ENCODE measurements at places on chromosomes 6 and 20. TPM values are rescaled to one million over a fixed set of nuclear protein-coding genes. Genes with fewer than 3 reads are reported as not detected.

- DNase-seq, result no peak
Measured at GRCh38 chr6:54876365-54876764, 29.8 kb downstream of the FAM83B start.

DNA sequence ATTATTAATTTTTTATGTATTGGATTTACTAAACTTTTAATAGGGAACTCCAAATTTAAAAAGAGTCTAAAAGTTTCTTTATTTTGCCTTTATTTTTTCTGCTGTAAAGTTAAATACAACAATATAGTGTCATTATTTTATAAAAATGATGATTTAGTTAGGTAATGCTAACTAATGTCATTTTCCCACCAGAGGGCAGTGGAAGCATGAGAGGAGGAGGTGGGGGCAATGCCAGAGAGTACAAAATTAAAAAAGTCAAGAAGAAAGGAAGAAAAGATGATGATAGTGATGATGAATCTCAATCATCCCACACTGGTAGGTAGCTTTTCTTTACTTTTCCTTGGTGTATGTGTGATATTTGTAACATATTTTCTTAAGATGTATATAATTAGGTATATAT lies 20.2 kb upstream of the FHL5 start:
- DNase-seq, result no peak

GRCh38 chr6:70955441-70956190 lies 1.2 kb downstream of the B3GAT2 start:
- peak; percentile 86 for DNase-seq

- no peak for DNase-seq
Measured at GRCh38 chr6:121504227-121504626, 68.8 kb downstream of the GJA1 start.

DNA sequence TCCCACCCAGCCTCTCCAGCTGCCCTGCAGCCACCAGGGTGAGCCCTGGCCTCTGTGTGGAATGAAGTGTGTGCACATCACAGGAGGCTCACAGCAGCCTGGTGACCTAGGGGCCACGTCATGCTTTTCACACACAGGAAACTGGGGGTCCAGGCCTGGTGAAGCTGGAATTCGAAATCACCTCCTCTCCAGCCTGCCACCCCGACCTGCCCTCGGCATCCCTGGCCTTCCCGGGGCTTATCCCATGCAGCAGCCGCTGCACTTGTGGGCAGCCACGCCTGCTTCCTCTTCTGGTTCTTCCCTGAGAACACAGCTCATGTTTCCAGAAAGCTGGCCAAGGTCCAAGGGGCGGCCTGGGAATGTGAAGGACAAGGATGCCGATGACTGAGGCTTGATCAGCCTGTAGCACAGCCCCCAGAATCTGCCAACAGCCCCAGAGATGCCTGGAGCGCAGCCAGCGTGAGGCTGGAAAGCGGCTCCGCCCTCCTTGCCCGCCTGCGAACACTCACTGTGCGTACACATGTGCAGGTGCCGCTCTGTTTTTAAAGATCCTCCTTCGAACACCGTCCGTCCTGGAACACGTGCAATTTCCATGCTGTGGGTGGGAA lies 4.2 kb upstream of the NTSR1 start:
- DNase-seq, result peak; percentile 55

DNA sequence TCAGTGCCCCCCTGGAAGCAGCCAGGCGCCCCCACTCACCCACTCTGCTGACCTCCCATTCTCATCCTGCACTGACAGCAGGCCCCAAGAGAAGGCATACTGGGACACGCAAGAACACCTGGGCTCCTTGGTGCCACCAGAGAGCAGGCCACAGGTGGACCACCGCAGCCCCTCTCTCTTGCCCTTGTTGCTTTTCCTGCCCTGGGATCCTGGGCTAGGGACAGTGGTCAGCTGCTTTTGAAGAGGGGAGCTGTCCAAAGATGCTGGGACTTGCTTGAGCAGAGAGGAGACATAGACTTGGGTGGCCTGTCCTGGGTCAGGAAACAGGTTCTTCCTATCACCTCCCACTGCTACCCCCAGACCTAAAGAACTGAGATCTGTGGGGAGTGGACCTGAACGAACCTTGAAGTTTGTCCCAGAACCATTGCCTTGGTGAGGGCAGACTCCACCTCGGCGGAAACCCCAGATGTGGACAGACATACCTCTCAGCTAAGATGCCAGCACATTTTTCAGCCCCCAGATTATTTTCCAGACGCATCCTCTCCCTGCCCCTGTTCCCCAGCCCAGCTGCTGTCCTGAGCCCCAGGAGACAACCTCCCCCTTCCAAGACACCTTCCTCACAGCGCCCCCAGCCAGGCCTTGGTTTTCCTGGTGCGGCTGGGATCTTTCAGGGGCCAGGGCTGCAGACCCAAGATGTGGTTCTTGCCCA lies 1.1 kb downstream of the GLP1R start:
- DNase-seq, result no peak

- no peak for DNase-seq
Measured at GRCh38 chr20:18324596-18325089, 36.3 kb downstream of the ZNF133 start.

- no peak for DNase-seq
Measured at GRCh38 chr6:82691997-82692396, 328.4 kb downstream of the TPBG start.

DNA sequence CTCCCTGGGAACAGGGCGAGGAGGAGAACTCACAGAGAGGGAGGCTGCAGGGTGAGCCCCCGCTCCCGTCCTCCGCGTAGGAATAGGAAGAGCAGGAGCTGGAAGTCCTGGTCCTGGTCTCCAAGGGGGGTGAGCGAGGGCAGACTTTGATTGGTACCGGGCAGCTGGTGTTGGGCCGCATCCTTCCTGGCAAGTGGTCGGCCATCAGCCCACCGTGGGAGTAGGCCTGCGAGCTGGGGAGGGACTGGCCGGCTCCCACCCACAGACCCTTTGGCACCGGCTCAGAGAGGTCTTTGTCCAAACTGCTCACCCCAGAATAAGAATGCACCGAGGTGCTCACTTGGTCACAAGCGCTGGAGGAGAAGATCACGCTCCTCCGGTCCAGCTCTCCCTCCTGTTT lies 56.2 kb downstream of the GJA10 start:
- no peak for DNase-seq

- no peak for DNase-seq
Measured at GRCh38 chr20:63409834-63410435, 48.8 kb upstream of the CHRNA4 start.

DNA sequence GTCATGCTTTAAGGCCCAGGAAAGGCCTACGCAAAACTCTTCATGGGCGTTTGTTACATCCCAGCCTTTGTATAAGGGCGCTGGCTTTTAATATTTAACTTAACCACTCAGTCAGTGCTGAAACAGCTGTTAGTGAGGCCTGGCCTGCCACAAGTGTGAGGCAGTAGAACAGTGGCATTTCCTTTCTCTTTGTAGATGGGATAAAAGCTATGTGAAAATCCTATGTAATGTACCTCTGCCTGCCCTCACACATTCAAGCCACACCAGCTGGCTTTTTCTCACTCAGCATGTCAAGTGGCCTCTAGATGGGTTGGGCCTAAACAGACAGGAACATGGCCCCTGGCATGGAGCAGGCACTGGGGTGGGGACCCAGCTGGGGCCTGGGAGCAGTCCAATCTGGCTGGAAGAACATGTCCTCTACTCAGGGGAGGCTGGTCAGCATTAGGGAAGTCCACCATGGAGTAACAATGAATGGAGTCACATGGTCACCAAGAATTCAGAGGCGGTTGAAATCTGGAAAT lies 20.7 kb downstream of the CGA start:
- DNase-seq, result no peak

GRCh38 chr6:163180874-163181541 lies 233.5 kb upstream of the QKI start:
- peak; percentile 93 for DNase-seq

GRCh38 chr6:31079656-31080261 lies 32.6 kb downstream of the C6orf15 start:
- peak; percentile 51 for DNase-seq

DNA sequence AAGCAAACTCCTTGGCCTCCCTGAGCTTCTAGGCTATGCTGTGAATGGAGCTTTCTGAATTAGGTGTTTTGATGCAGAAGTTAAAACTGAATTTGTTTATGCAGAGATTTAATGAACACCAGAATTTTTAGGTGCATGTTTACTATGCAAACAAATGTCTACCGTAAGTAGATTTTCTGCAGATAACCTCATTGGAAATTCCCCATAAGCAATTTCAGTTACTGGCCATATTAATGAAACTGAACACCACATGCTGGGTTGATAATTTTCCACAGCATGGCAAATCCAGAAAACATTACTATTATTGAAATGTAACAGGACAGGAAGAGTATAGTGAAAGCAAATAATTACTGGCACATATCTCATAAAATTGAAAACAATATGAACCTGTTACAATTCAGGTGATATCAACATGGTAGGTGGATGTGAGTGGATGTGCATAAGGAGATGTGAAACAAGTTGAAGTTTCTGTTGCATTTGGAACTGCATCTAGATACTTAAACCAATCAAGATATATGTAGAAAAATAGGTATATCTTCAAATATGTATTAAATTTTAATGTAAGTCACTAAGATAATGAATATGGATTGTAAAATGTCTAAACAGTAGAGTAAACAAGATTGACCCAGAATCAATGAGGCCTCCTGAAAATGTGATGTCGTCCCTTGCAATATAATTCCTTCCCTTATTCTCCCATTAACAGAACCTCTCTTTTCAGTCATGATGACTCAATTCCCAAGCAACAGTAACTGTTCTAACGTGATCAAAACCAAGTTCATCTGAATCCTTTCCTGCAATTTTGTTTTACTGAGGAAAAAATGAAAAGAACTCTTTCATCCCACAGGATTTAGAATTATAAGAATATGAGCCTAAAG lies 11.0 kb downstream of the PTCHD4 start:
- DNase-seq, result no peak

- DNase-seq, result no peak
Measured at GRCh38 chr6:149235130-149235561, 82.4 kb upstream of the TAB2 start.

DNA sequence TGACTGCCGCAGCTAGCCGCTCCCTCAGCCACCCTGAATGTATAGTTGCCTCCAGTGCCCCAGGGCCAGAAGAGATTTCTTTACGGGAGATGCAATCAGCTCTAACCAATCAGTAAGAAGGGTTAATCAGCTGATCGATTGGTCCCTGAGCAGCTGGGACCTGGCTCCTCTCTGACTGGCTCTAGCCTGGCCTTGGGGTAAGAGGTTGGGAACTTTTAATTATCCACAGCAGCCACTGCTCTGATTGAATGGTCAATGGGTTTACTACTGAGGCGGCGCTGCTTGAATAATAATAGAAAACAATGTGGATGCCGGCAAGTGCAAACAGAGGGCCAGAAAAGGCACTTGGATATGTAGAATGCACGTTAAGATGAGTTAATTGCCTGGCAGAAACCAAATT lies 99.8 kb downstream of the TFAP2A start:
- DNase-seq, result no peak

- DNase-seq, result no peak
Measured at GRCh38 chr6:163232015-163232523, 182.4 kb upstream of the QKI start.

DNA sequence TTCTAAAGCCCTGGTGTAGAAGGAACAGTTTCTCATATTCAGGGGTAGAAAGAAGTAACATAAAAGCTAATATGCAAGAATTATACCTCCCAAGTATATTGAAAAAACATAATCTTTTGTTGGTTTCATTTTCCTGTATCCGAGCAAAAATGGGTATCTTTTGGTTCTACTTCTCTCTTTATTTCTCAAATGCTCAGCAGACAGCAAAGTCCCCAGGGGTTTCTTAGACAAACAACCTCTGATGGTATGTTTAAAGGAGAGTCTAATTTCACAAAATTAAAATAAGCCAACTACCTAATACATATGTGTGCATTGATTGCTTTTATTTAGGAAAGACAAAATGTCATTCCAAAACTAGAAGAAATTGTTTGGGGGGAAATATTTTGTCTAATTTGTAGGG lies 131.0 kb downstream of the TSHZ2 start:
- no peak for DNase-seq

DNA sequence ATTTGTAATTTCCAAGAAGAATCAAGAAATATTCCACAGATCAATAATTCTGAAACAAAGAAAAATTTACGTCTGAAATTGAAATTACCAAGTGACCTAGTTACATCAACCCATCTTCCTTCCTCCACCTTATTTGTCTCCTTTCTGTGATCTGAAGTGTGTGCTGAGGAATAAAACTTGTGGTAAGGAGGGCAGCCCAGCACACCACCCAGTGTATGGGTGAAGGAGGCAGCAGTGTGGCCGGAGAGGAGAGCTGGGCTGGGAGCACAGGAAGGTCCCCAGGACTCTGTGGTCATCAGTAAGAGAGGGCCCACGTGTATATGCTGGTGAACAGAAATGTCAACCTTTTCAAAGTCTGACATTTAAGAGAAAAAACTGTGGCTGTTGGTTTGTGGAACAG lies 11.3 kb upstream of the CCR6 start:
- no peak for DNase-seq

AKIRIN2 gene
- total RNA-seq, result 16.6 TPM

MYB gene
- total RNA-seq, result 0.18 TPM

NPBWR2 gene
- not detected for total RNA-seq

TPMT gene
- 25.5 TPM for total RNA-seq

SLC35F1 gene
- total RNA-seq, result not detected

MPIG6B gene
- total RNA-seq, result 0.33 TPM

TMEM74B gene
- total RNA-seq, result 1.2 TPM

Measured in left lobe of liver (tissue), 2 donors.